NCI-H187 treated with DMSO at 0.1 percent for 48 hours (cell line): ENCODE measurements at places on chromosomes 1 and 21.

DNA sequence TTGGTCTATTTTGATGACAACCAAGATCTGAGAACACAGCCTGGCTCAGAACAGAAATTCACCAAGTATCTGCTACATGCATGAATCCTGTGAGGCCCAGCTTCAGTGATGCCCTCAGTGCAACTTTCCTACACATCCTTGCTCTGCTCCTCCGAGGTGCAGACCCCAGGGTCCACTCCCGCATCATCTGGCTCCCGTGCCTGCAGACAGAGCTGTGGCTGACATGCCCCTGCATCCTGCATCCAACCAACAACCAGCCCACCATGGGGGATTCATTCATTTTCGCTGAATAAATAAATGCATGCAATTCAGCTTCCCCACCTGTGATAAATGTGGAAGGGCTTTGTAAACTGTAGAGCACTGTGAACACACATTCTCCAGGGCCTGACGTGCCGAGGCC lies 112.3 kb downstream of the GLIS1 start:
- no peak for DNase-seq

DNA sequence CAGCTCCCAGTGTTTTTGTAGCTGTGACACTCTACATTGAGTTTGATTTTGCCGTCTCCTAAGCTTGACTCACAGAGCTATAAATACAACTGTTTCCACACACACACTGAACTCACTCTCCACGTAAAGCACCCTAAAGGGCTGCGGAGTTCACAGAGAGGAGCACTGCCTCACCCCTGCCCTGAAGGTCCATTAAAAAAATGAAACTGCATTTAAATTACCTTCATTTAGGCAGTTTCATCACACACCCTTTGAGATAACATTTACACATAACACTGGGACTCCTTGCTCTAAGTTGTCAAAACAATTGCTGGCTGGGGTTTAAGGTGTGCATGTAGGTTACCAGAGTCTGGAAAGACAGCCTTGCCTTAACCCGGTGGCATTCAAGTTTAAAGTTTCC lies 137.1 kb upstream of the MAGI3 start:
- no peak for DNase-seq

GRCh38 chr1:214581785-214582184 lies 21.2 kb upstream of the CENPF start:
- DNase-seq: no peak

DNA sequence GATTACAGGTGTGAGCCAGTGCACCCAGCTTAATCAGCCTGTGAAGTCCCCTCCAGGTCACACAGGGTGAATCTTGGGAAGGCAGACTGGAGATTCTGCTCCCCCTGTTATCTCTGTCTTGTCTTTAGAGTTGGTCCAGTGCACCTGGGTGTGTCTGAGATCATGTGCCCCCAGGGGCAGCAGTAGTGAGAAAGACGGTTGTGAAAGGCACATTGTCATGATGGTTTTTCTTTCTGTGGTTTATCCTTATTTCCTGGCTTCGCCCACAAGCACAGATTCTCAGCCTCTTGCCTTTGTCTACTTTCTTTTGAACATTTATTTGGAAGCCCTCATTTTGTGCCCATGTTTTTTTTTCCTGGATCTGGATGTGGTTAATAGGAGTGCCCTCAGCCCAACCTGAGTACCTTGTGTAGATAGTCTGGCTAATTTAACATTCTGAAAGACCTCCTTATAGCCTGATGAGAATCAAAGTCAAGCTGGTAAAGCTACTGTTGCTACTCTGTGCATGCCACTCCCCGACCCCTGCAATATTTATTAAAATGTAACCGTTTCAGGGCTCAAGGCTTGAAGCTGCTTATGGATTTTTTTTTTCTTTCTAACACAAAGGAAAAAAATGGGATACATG lies 23.7 kb downstream of the UCK2 start:
- no peak for DNase-seq

DNA sequence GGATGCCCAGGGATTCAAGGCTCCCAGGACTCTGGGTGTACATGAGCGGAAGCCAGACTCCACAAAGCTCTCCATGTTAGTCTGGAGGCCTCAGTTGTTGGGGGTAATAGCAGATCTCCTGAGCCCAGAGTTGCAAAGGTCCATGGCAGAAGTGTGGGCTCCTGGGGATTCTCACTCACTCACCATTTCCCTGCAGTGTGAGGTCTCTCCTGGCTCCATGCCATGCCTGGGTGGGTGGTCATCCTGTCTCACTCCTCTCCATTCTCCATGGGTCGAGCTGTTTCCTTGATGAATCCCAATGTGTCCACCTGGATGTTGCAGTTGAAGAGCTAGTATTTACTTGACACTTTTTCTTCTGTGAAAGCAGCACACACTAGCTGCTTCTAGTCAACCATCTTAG lies 156.8 kb upstream of the LRRC7 start:
- no peak for DNase-seq

GRCh38 chr1:185400052-185400451 lies 83.0 kb upstream of the IVNS1ABP start:
- no peak for DNase-seq

DNA sequence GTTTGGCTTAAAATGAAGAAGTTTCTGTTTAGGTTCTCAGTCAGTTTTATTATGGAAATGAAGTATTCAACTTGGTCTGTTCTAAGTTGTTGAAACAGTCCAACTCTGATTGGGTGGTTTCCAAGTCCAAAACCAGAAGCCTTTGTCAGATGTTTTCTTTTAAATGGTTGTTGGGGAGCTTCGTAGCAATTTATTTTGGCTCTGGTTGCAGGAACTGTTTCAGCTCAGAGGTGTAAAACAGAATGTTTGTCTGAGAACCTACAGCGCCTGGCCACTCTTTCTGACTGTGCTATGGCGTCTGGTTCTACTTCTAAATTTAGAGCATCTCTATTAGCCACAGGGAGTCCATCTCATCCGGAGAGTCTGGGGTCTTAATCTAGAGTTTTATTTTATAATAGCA lies 582.6 kb upstream of the TMPRSS15 start:
- no peak for DNase-seq

DNA sequence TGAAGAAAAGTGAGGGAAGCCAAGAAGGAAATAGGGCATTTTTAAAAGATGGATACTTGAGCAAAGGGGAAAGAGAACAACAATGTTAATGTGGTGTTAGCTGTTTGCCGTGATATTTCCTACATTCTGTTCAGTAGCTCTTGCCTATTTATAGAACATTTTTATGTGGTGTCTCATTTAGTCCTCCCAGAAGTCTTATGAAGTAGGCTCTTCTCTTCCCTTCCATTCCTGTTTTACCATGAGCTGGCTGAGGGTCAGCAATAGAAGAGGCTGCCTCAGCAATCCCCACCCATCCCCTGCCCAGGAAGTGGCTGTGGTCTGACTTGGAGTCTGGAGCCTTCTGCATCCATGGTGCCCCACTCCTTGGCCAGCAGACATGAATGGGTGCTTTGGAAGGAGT lies 60.1 kb downstream of the KIAA0040 start:
- DNase-seq: no peak

DNA sequence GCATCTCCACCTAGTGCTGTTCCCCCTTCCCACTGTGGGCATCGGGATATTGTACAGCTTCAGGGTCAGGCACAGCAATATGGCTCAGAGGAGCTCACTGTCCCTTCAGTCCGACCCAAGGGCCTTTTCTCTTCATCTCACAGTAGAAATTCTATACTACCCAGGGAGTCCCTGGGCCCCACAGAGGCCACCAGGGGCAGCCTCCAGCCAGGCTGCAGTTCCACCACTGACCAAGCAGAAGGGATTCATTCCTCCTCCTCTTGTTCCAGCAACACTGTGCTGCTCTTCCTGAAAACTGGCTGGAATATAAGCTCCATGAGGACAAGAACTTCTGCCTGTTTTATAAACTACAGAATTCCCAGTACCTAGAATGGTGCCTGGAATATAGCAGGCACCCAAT lies 70.5 kb downstream of the CD34 start:
- DNase-seq: no peak

DNA sequence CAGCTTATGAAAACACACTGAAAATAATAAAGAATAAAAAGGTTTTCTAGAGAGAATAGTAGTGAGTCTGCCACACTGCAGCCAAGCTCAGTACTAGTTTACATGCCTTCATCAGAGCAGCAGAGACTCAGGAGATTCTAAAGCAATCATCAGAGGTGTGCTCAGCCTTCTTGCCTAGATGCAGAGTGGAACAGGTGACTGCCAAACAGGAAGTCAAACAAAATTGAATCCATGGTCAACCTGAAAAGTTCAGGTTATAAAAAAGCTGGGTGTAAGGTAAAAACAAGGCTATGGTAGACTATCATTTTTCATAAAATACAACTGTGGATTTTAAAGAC lies 165.3 kb upstream of the C1orf105 start:
- no peak for DNase-seq

DNA sequence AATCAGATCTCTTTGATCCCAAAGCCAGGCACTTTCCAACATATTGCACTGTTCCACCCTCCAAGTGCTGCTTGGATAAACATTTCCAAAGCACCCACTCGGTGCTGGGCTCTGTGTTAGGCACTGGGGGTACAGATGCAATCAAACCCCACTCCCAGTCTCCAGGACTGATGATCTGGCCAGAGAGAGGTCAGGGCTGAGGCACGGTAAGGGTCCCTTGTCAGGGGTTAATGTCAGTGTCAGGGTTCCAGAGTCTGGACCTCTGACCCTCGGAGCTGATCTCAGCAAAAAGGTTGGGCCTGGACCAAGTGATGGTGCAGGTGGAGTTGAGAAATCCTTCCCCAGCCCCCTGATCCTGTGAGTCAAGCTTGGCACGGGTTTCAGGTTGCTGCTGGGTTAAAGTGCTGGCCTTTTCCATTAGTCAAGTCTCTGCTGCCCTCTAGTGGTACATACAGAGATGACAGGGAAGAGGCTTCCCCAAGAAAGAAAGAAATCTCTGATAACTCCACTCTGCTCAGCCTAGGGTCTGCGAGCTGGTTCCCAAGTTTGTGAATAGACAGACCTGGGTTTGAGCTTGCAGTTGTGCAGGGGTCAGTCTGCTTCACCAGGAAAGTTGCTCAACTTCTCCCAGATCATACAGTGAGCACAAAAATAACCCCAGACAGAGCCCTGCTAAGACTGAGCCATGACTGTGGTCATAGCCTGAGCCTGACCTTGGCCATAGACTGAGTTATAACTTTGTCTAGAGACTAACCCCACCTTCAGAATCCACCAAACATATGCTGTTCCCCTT lies 74.6 kb downstream of the DMRTA2 start:
- DNase-seq: peak; percentile 25

DNA sequence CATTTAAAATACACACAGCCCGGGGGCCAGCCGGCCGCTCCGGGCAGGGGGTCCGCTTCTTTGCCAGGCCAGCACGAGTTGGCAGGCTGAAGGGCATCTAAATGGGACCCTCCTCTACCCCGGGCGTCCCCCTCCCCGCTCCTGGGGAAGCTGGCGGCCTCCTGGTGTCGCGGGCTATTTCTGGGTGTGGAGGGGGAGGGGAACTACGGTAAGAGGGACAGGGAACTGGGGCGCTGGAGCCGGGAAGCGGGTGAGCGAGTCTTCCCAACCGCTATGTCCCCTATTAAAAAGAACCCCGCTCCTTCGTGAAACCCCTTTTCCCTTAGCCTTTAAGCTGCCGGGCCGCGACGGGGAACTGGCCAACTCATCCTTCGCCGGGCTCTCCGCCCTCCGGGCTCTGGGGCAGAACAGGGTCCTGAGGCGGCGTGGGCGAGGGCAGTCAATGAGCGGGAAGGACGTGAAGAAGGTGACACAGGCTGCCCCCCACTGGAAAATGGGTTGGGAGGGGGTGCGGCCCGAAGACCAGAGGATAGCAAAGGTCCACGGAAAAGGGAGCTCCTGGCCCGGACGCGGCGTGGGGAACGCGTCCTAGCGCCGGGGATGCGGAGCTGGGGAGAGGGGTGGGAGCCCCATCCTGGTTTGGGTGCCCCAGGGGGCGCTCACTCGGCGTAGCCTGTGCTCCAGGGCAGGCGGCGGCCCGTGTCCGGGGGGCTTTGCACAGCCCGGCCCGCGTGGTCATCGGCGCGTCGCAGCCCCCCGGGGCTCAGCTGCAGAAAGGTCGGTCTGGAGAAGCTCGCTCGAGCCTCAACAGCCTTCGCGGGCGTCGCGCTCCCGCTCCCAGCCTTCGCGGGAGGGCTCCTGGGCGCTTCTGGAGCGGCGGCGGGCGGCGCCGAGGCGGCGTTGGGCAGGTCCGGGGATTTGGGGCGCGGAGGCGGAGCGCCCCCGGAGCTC lies 544 bp downstream of the PPM1J start:
- DNase-seq: no peak

DNA sequence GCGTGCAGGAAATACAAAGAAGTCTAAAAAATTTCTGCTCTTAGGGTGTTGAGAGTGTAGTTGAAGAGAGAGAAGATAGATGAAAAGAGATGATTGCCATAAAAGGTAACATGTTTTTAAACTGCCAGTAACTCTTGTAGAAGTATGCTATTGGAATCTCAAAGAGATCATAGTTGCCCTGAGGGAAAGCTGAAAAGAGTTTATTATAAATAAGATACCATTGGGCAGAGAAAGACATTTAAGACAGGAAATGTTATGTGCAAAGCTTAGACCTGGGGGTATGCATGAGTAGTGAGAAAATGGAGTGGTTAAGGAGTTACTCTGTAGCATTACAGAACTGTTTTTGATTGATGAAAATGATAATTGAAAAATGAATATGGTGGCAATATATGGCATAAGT lies 17.6 kb downstream of the GABPA start:
- DNase-seq: no peak

DNA sequence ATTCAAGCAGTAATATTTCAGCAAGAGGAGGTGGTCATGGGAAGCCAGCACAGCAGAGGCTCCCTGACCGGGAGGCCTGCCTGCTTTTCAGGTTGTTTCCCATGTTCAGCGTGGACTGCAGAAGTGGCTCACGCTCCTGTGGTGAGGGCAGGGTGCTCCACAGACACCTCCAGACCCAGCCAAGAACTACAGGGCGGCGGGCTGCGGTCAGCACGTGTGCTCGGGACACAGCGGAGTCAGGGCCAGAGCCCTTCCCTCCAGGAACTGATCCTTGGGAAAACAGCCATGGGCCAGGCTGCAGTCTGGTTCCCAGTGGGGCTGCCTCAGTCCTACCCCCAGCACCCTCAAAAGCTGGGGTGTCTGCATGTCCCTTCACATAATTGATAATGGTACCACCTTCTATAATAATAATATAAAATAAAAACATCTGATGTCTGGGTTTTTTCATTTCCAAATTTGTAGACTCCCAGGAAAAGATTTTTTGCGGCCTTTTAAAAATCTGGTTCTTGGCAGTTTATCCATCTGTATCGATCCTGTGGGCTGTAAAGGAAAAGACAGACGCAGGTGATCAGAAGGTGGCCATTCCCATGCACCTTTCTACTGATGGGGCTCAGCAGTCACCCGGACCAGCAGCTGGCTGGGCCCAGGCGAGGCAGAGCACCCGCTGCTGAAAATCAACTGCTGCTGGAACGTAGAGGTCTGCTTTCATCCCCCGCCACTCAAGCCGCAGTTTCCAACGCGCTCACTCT lies 10.7 kb downstream of the THAP3 start:
- DNase-seq: no peak

DNA sequence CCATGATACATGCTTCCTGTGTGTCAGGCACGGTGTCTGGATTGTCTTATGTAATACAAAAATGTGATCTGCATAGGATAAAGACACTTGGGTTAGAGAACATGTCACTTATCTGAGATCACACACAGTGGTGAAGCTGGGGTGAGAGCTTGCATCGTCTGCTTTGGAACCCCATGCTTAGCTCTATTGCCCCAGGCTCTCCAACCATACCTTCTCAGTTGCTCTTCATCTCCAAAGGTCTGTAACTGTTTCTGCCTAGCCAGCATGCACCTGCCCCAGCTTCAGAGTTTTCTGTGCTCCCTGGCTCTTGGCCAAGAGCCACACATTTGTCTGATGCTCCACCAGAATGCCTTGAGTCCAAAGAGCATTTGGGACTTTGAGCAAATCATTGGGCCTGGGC lies 93.9 kb upstream of the COG2 start:
- no peak for DNase-seq
